ENCODE measurements at places on chromosomes 7 and 10.

GRCh38 chr7:87580636-87581035 lies 20.0 kb downstream of the ABCB1 start:
- DNase-seq, result no peak

- DNase-seq, result peak; percentile 52
These were observed 46.2 kb downstream of the GPAM start for GRCh38 chr10:112137154-112137987.

- no peak for DNase-seq
These were observed 9.8 kb upstream of the PNLIPRP3 start for GRCh38 chr10:116417821-116418220.

DNA sequence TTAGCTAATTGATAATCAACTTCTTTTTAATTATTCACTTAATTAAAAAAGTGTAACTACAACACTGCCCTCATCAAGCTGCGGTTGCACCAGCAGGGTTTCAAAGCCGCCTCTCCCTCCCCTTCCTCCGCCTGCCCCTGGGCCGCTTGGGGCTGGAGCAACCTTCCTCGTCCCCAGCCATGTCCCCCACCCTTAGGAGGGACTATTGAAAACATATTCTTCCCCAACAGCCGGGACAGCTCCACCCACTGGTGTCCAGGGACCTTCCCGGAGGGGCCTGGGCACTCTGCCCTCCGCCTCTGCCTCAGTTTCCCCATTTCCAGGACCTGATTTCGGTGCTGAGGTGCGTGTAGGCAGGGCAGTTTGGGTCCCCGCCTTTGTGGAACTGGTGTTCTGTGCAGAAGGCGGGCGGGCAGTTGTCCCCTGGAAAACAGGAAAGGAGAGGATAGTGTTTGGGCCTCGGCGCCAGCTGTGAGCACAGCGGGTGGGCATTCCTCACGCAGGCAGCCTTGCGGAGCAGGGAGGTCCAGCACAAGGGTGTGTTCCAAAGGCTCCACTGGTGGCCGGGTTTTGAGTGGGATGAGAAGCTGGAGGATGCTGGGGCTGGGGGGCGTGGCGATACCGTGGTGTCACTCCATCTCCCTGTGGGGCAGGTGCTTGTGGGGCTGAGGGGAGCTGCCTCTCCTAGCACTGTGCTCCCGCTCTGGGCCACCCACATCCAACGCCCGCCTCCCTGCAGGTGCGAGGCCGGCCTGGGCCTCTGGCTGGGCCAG lies 15.7 kb downstream of the UNCX start:
- DNase-seq, result no peak

- DNase-seq, result no peak
These were observed 209.9 kb downstream of the USP6NL start for GRCh38 chr10:11401264-11402235.

- no peak for DNase-seq
These were observed 66.9 kb upstream of the SFMBT2 start for GRCh38 chr10:7477538-7478334.

DNA sequence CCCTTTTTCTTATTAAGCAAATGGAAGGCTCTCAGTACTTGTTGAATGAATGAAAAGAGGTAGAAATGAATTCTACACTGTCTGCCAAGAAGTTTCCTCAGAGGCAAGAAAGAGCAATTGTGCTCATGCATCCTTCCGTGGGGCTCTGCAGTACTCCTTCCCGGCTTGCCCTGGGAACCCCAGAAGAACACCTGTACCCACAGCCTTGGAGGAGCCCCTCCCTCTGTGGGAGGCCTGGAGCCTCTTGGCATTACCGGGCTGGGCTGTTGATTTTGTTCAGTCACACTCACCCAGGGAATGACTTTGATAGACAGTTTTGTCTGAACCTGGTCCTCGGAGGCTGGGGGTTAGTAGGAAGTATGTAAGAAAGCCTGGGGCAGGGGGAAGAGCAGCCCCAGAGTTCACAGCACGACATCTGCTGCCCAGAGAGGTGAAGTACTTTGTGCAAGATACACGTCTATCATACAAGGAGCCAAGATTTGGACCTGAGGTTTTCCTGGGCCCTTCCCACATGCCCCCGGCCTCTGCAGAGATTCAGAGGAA lies 134.8 kb upstream of the GDF10 start:
- no peak for DNase-seq

- no peak for DNase-seq
These were observed 219.9 kb downstream of the TCF7L2 start for GRCh38 chr10:113169853-113170460.

- no peak for DNase-seq
These were observed 189.5 kb downstream of the JAZF1 start for GRCh38 chr7:27991006-27991528.

- DNase-seq, result no peak
These were observed 4.0 kb upstream of the CFAP58 start for GRCh38 chr10:104349623-104350126.

GRCh38 chr7:112334366-112334765 lies 115.9 kb upstream of the IFRD1 start:
- DNase-seq, result no peak

GRCh38 chr10:31154996-31155395 lies 123.3 kb upstream of the ZNF438 start:
- DNase-seq, result no peak

DNA sequence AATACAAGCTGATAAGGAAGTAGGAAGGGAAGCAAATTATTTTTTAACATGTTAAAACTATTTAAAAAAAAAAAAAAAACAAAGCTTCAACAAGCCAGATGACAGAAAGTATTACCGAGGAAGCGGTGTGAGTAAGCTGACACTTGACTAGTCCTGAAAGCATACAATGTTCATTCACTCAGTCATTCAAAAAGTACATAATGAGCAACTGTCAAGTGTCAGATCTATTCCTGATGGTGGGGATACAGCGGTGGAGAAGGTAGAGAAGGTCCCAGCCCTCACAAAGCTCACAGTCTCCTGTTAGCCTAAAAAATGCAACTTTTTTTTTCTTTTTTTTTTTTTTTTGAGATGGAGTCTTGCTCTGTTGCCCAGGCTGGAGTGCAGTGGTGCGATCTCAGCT lies 40.0 kb downstream of the RAPGEF5 start:
- DNase-seq, result no peak

- no peak for DNase-seq
These were observed 165.2 kb upstream of the AUTS2 start for GRCh38 chr7:69433081-69433480.

DNA sequence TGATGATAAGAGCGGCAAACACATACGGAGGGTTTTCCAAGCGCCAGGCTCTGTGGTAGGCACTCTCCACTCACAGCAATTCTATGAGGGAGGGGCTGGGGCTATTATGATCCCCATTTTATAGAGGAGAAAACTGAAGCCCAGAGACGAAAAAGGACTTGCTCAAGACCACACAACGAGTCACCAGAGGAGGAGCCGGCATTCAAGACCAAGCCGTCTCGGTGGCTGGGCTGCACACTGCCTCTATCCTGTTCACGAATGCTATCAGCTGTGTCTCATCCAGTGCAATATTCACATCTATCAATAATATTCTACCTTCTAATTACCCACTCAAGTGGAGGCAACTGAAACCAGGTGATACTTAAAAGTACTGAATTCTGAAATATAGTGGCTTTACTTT lies 67.8 kb upstream of the NMT2 start:
- DNase-seq, result no peak

Data from T-helper 17 cell (primary cell).